ENCODE measurements at places on chromosomes 5 and 9. TPM values are rescaled to one million over a fixed set of nuclear protein-coding genes. Genes with fewer than 3 reads are reported as not detected.

Gene FOXD1
- total RNA-seq: 72.4 TPM

Gene CAMK4
- total RNA-seq: 7.7 TPM

Gene OCLN
- total RNA-seq: 6.0 TPM

Gene INSL6
- total RNA-seq: not detected

Gene KIF24
- total RNA-seq: 1.0 TPM

Gene SNCAIP
- total RNA-seq: 5.2 TPM

Gene CCL28
- total RNA-seq: 2.3 TPM

Gene LHFPL2
- 31.6 TPM for total RNA-seq

Gene FOXD4L5
- not detected for total RNA-seq

Gene GRIN3A
- not detected for total RNA-seq

Gene PPP1R2B
- not detected for total RNA-seq

Gene FAT2
- total RNA-seq: 0.13 TPM

Gene FOXD4L4
- total RNA-seq: not detected

Gene TAF11L14
- not detected for total RNA-seq

Gene ANKRD18B
- total RNA-seq: 4.8 TPM

Gene PTGDS
- total RNA-seq: 463 TPM

Gene MEIKIN
- total RNA-seq: not detected

Gene LPAR1
- 13.7 TPM for total RNA-seq

Gene HACD4
- total RNA-seq: 2.1 TPM

Gene SGCD
- total RNA-seq: 0.76 TPM

Gene GDF9
- total RNA-seq: 0.38 TPM

Gene N4BP3
- 1.8 TPM for total RNA-seq

Gene SLC34A3
- total RNA-seq: not detected

Gene OR1J2
- total RNA-seq: not detected

Gene PLAC8L1
- total RNA-seq: not detected

Gene PCDHGB4
- 7.1 TPM for total RNA-seq

Gene IFNA13
- total RNA-seq: not detected

Gene CAMK2A
- total RNA-seq: not detected

Gene TOR1B
- 28.2 TPM for total RNA-seq

Gene TLE4
- total RNA-seq: 36.3 TPM

Gene TPPP
- 1.1 TPM for total RNA-seq

Gene HTR1A
- total RNA-seq: not detected

Gene DBH
- total RNA-seq: not detected

Gene SH3GL2
- 0.33 TPM for total RNA-seq

Gene SLC6A7
- not detected for total RNA-seq

Gene PSD2
- under 0.01 TPM for total RNA-seq

Gene CREB3
- 47.8 TPM for total RNA-seq

Gene PPIC
- 30.3 TPM for total RNA-seq

Gene TMEM252
- total RNA-seq: not detected

Gene PTGR1
- 72.9 TPM for total RNA-seq

Gene PCDHGB7
- 5.1 TPM for total RNA-seq

Gene SLC4A9
- 0.13 TPM for total RNA-seq

Gene ASPN
- total RNA-seq: not detected

Gene THBS4
- total RNA-seq: 0.33 TPM

Gene TLR4
- 12.2 TPM for total RNA-seq

Gene SLC23A1
- 0.38 TPM for total RNA-seq

Gene TSSK1B
- under 0.01 TPM for total RNA-seq

Data from mesangial cell (primary cell).